Activated T-cell treated with anti-CD3 and anti-CD28 coated beads for 4 hours (primary cell): ENCODE measurements at places on chromosomes 2 and 18.

DNA sequence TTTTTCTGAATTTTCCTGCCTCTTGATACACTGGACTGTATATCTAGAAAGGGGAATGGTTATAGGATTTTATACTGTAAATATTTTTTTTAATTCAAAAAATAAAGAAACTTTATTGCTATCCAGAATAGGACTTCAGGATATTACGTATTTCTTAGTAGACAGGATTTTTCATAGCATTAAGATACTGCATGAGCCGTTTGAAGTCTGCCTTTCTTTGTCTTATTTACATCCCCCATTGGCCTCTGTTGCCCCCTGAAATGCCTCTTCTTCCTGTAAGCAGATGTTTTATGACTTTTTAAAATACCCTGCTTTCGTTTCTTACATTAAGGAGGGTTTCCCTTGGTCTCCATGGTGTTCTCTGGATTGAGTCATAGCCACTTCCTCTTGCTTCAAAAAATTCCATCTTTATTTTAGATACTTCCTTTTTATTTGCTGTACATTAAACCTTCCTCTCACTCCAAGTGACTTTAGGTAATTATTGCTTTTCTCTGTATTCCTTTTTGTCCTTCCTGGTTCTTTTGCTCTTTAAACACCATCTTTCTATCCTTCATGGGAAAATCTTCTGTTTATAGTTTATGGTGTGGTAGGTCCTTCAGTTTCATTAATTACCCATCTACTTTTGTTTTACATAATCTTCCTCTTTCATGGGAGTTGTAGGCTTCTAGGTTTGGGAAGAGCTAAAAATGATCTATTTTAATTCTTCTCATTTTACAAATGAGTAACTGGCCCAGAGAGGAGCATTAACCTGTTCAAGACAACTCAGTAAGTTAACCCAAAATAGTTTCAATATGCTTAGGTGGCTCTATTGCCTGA lies 72.6 kb downstream of the ZNF532 start:
- no peak for DNase-seq

DNA sequence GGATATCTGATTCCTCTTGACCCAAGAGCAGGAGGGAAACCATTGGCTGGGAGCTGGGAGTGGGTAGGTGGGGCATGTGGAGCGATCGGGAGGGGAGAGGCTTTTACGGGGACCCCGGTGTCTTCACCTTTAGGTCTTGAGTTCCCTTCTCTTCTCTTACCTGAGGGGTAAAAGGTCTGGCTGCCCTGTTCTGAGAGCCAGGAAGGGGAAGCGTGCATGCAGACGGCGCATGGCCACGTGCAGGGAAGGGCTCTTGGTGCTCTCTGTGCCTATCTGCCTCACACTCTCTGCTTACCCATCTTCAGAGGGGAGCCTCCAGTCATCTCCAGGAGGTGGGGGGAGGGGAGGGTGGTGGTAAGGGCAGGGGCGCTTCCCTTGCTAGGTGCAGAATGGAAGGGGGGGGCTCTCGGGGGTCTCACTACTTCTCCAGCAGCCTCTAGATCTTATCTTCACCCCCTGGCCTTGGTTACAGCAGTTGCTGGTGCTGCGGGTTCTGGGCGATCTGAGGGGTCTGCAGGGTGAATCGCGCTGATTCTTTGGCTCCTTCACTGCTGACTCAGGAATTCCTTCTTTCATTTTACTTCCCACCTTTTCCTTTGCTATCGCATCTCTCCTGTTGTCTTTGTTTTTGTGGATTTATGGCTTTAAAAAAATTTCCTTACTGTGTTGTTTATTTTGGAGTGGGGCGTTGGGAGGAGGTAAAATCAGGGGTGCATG lies 225.8 kb upstream of the HS6ST1 start:
- DNase-seq: no peak

DNA sequence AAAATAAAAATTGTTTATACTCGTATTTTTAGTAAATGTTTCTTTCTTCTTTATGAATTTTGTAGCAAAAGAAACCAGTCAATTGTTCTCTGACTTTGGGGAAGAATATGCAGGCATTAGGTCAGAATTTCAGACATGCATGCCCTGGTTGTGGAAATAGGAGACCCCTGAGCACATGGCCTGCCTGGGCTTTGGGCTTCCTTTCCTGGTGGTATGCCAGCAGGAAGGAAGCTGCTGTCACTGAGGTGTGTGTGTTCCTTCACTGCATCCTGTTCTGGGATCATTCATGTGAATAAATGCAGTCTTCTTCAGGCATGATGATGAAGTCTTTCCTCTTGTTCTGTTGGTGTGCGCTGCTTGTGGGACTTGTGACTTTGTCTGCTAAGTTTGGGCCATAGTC lies 920.2 kb upstream of the VRK2 start:
- no peak for DNase-seq

DNA sequence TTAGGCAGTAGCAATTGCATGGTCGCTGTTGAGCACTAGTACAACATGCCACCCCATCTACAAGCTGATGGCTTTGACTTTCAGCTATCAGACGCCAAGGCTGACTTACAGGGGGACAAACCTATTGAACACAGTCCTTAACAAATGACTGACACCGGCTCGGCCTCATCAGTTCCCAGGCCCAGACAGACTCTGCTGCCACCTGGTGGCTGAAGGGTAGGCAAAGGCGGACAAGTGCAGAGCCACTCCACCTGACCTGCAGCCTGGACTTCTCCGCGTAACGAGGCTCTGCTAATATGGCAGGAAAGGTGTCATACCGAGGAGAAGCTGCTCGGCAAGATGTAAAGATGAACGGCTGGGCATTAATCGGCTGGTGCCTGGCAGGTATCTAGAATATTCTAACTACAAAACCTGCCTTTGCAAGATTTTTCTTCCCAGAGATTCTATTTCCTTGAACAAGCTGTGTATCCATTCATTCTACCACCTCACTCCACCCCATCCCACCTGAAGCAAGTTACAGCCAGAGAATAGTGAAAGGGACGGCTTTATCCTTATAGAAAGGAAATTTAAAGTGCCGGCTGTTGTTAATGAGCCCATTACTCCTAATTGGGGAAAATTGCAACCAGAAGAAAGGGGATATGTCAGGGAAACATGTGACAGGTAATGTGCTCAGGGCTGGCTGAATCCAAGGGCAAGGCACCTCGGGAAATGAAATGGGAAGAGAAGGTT lies 67.4 kb downstream of the STEAP3 start:
- peak; percentile 55 for DNase-seq

GRCh38 chr2:166090346-166090745 lies 37.5 kb downstream of the SCN1A start:
- no peak for DNase-seq

GRCh38 chr2:11875481-11875880 lies 129.0 kb downstream of the LPIN1 start:
- no peak for DNase-seq

DNA sequence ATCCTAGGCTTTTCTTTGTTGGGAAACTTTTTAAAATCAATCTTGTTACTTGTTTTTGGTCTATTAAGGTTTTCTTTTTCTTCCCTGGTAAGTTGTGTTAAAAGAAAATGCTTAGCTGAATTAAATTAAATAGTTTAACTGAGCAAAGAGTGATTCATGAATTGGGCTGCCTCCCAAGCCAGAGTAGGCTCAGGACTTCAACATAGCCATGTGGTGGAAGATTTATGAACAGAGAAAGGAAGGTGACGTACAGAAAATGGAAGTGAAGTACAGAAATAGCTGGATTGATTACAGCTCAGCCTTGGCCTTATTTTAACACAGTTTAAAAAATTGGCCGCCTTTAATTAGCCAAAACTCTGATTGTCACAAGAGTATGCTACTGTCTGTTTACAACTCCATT lies 27.9 kb upstream of the GALNT5 start:
- DNase-seq: no peak

- no peak for DNase-seq
These were observed 10.3 kb downstream of the DNAH6 start for GRCh38 chr2:84526562-84526961.

DNA sequence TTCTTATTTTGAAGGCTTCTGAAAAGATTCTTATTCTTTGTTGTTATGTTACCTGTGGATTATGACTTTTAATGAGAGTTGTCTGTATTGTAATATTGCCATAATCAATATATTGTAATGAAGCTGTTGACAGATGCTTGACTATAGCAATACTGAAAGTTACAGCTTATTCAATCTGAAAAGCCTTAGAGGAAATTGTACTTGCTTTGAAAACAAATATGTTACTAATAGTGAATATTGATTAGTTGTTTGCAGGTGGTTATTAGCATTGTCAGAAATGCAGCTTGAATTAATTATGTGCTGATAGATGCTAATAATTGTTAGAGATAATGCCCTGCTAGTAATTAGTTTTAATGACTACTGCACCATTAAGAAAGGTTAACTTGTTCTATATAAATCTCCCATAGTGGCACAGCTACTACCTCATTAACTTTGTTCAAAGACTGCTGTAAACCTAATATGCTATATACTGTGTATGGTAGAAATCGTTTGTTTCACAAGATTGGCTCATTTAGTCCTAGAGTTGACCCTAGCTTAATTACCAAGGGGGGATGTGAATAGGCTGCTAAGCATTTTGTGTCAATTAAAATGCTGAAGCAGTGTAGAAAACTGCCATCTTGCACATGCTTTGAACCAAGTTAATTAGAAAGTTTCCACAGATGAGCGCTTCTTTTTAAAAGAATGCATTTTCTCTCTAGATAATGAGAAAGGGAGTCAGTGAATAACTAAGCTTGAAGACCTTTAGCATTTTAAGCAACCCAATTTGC lies 30.5 kb downstream of the SLC39A10 start:
- DNase-seq: no peak
